ENCODE measurements at places on chromosomes 11 and 22.
A peak's percentile ranks its signal among the peaks of the same experiment; 100 is the strongest.

DNA sequence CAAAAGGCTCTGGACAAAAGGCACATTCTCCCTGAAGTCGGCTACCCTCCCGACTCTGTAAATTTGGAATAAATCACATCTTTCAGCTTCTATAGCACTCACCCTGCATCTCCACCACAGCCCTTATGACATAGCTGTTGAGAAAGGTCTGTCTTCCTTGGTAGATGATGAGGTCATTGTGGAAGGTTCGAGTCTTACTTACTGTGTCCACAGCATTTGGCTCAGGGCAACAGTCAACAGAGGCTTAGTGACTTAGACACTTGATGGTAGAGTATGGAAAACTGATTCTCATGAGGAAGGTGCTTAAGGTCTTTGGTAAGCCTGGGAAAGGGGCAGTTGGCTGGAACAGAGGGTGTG is 45.6 kb downstream of the PTPRJ start:
- DNase-seq: no peak

DNA sequence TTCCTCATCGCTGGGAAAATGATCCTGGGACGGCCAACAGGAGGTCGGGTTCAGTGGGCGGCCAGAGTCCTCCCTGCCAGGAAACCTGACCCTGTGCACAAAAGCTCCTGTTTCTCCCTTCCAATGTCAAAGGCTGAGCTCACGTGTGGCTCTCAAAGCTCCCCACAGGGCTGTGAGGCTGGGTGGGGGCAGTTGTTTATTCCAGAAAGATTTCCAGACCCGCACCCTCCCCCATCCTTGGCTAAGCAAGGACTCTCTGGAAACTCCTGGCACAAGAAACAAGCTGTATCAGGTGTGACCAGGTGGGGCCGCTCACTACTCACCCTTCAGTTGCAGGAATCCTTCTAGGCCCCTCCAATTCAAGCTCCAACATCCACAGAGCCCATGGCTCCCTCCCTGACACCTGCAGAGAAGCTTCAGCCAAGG is 131.9 kb downstream of the SHANK2 start:
- peak; percentile 54 for DNase-seq

- DNase-seq: no peak
Observed at GRCh38 chr11:8355416-8355742, 91.7 kb upstream of the LMO1 start.

DNA sequence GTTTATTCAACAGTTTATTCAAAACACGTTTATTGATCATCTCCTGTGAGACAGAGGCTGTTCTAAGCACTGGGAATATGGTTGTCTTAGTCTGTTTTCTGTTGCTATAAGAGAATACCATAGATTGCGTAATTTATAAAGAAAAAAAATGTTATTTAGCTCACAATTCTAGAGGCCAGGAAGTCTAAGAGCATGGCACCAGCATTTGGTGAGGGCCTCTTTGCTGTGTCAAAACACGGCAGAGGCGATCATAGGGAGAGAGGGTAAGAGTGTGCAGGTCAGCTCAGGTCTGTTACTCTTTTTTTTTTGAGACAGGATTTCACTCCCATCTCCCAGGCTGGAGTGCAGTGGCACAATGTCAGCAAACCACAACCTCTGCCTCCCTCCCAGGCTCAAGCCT is 5.2 kb upstream of the IL17RA start:
- DNase-seq: no peak

DNA sequence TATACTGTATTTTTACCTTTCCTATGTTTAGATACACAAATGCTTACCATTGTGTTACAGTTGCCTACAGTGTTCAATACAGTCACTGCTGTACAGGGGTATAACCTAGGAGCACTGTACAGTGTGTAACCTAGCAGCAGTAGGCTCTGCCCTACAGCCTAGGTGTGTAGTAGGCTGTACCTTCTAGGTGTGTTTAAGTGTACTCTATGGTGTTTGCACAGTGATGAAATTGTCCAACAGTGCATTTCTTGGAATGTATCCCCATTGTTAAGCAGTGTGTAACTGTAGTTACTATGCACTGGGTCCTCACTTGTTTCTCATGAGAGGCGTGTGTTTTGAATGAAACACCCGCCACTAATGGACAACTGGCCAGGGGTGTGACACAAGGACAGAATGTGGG is 269.0 kb downstream of the OPCML start:
- DNase-seq: no peak

GRCh38 chr22:17483688-17484372 is 79.5 kb upstream of the SLC25A18 start:
- DNase-seq: no peak

DNA sequence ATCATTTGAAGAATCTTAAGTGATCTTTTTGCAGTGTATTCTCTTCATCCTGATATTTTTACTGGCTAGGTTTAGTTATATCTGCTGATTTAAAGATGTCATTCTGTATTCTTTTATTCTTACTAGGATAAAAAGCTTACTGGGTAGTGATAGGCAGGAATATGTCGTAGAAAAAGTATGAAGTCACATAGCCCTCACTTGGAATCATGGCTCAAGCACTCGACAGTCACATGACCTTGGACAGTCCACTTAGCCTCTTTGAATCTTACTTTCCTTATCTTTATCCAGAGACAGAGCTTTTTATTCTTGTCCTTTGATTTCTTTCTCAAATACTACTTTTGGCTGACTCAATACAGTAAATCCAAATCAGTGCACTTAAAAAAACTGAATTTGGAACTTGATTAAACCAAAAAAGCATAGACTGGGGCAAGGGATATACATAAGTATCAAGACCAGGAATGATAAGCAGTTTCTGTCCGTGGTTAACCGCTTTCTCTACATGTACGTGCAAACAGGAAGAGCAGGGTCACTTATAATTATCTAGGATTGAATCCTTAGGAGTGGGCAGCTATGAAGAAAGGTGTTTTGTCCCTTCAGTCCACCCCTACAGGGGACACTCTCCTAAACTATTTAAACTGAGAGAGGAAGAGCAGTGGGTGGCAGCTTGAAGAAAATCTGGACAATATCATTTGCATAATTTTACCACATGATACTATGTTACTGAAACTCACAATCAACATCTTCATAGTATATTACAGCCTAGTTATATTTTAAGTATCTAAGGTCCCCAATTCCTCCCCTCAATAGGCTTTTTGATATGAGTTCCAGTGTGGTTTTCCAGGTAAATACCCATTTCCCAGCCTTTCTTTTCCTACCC is 8.0 kb downstream of the MMP7 start:
- no peak for DNase-seq

DNA sequence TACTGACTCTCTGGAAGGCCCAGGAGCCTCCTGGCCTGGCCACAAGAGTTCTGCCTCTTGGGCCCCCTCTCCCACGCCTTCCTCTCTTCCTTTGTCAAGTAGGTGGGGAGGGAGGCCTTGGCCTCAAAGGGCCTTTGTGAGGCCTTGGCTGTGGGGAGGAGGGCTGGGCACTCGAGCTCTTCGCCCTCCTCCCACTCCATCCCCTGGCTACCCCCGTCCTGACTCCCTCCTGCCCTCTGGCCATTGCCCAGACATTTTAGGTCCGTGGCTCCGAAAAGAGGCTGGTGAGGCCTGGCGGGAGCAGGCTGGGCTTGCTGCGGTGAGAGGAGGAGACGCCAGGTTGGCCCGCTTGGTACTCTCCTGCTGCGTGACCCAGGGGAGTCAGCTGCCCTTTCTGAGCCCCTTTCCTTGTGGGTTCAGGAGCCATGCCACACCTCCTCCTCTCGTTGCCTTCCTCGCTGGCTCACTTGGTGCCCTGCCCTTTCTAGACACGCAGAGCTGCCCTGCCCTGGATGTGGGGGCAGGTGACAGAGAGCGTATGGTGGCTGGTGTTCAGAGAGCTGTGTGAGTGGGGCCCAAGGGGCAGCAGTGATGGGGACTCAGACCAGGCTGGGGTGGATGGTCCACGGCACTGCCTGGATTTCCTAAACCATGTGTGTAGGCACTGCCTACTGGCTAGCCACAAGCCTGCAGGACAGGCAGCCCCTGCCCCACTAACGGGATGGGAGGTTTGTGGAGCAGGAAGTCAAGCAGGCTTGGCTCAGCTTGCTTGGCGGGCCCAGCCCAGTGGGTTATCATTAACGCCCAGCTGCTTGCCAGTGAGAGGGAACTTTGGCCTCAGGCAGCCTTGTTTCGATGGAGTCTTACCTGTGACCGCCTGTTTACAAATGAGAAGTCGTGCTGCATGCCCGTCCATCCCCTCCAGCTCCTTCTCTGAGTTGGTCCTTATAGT is 15.8 kb upstream of the OMP start:
- DNase-seq: no peak

- DNase-seq: no peak
Observed at GRCh38 chr11:65565624-65566453, 4.4 kb upstream of the ZNRD2 start.

GRCh38 chr22:29511126-29511862 is 31.3 kb downstream of the NEFH start:
- DNase-seq: no peak

DNA sequence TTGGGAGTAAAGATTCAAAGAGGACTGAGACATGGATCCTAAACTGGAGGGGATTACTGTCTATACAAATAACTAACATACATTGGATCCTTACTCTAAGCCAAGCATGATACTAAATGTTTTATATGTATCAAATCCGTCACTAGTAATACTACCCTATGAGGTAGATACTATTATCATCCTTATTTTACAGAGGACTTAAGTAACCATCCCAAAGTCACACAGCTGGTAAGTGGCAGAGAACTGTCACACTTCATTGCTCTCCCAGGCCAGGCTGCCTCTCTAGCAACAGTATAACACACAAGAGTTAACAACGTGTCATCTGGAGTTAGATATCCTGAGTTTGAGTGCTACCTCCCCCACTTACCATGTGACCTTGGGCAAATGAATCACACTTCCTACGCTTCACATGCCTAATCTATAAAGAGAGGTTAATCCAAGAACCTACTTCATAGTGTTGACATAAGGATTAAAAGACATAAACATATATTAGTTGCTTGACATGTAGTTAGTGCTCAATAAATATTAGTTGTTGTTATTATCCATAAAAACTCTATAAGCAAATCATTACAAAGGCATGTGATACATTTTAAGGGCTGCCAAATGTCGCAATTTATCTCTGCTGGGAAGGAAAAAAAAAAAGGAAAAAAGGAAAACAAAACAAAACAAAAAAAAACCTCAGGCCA is 33.8 kb upstream of the SPON1 start:
- DNase-seq: peak; percentile 88

GRCh38 chr11:77510095-77510494 is 36.2 kb upstream of the PAK1 start:
- DNase-seq: no peak

GRCh38 chr11:127056338-127056971 is 55.9 kb upstream of the KIRREL3 start:
- peak; percentile 60 for DNase-seq

DNA sequence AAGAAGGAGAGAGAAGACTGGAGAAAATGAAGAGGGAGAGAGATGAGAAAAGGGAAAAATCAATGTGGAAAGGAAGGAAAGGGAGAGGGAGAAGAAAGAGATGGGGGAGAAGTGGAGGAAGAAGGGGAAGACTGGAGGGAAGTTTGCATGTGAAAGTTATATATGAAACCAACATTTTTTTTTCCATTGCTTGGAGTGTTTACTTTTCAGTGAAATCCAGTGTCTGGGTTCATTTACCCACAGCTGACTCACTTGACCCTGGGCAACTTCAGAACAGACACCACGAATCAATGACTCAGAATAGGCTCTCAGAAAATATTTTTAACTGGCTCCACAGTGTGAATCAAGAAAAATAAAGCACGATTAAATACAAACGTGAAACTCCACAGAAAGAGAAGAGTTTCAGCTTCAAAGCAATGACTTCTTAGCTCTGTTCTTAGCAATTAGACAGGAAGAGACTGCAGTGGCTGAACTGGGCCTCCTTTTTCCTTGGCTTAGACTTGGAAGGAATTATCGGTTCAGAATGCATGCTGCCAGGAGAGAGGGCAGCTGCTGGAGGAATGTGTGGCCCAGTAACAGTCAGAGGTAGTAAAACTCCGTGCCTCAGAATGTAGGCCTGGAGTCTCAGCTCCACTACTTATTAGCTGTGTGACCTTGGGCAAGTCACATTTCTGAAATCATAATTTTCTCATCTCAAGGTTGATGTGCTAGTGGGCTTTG is 237.5 kb downstream of the MIAT start:
- no peak for DNase-seq

- peak; percentile 58 for DNase-seq
Observed at GRCh38 chr22:27873472-27873871, 45.6 kb downstream of the PITPNB start.

DNA sequence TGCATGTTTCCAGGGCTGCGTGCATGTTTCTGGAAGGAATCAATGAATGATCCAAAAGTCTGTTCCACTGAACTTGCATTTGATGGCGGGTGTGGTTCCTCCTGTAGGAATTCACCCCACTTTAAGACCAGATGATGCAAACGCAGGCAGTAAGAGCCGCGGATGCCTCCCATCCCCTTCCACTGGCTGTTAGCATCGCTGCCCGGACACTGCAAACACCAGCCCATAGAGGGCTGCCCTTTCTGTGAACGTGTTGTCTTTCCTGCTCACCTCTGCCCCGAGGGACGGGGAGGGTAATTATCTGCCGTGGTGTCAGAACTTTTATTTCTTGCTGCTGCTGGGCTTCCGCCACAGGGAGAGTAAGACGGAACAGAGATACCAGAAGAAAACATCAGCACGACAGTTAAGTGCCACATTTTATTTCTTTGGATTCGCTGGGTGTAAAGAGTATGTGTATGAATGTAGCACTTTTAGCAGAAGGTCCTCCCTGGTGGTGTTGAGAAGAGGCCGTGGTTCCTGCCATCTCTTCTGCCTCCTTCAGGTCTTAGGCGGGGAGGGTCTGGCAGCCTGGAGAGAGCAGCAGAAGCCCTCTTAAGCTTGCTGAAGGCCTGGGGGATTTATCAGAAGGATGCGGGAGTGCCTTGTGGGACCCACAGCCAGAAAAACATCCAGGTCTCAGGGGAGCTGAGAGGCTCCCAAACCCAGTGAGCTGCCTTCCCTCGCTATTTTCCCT is 53.2 kb upstream of the NECTIN1 start:
- no peak for DNase-seq

- DNase-seq: no peak
Observed at GRCh38 chr11:70490208-70490607, 91.9 kb downstream of the CTTN start.

DNA sequence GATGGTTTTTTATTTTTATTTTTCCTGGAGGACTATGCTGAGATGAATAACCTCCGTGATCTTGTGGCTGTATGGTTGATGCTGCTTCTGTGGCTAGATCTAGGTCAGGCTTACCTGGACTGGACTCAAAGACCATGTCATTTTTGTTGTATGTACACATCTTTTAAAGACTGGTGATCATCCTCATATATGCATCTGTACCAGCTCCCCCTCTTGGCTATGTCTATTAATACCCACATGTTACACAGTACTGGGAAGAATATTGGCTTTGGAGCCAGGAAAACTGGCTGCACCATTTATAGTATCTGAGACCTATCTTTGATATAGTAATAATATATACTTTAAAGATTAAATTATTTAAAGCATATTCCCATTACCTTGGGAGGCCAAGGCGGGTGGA is 18.4 kb upstream of the PITPNB start:
- no peak for DNase-seq

GRCh38 chr11:27158456-27159334 is 118.1 kb downstream of the BBOX1 start:
- peak; percentile 88 for DNase-seq
